COR-L47 (cell line): ENCODE measurements at places on chromosomes 2 and 18.

- no peak for DNase-seq
These were observed 20.5 kb downstream of the RND3 start for GRCh38 chr2:150466741-150467620.

GRCh38 chr2:136381245-136381644, 263.3 kb upstream of the CXCR4 start:
- DNase-seq: no peak

- peak; percentile 23 for DNase-seq
These were observed 89.3 kb downstream of the EHBP1 start for GRCh38 chr2:62794791-62795190.

DNA sequence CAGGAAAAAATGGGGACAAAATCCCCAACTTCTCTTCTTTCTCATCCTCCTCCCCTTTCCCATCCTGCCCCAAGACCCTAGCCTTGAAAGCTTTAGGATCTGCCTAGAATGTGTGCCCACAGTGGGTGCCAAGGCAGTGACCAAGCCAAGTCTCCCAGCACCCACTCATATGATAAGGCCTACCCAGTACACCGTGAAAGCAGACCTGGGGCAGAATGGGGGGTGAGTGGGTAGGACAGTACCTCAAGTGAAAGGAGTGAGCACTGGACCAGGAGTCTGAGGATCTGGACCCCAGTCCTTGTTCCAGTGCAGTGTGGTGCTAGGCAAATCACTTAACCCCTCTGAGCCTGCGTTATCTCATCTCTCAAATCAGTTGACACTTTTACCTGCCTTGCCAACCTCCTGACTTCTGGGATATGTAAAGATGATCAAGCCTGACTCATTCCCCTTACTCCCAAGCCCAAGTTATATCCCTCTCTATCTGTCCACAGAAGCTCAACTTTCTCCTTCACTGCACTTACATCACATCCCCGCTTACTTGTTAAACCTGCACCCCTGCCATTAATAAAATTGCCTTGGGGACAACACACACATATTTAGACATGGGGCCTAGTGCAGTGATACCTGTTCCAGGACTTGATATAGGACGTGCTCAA, 109.7 kb downstream of the ATL2 start:
- no peak for DNase-seq

DNA sequence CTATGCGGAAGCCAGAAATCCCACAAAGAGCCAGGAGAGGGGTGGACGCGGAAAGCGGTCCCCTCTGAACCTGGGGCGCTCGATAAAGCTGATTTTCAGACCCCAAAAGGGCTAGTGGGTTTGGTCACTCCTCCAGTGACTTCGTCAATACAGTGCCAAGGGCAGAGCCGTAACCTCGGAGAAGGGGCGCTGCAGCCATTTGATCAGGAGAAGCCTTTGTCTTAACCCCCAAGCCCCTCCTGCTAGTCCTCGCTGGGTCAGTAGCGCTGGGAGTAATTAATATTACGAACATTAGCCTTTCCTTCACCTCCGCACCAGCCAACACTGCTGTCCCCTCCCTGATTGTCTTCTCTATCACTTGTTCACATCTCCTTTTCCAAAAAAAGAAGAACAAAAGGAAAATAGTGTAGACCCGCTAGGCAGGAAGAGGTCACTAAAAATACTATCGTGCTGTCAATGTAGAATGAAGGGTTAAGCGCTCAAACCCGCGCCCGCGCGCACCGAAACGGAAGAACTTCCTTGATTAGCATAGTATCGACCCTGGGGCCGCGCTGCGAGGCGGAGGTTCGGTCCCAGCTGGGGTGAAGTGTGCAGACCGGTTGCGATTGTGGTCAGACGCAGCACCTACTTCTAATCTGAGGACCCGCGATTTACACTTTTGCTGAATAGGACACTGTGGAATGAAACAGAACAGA, 63.2 kb upstream of the MAPRE2 start:
- DNase-seq: peak; percentile 57

GRCh38 chr2:48316753-48317750, 212.9 kb upstream of the STON1 start:
- DNase-seq: no peak

DNA sequence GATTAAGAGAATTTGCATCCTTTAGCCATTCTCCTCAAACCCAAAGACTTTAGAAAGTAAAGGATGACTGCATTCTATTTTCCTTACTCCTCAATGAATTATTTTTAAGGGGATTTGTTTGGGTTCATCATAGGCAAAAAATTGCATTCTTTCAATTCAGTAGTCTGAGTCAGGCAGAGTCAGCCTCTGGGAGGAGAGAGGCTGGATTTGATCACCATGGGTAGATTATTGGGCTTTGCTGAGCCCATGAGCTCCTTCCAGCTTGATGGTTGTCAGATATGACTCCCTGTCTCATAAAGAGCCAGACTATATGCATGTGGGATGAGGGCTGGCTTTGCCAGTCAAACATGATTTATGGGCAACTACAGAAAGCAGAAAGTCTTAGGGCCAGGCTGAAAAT, 101.2 kb downstream of the KCNS3 start:
- no peak for DNase-seq

GRCh38 chr2:43701111-43701510, 24.9 kb upstream of the C1GALT1C1L start:
- no peak for DNase-seq

DNA sequence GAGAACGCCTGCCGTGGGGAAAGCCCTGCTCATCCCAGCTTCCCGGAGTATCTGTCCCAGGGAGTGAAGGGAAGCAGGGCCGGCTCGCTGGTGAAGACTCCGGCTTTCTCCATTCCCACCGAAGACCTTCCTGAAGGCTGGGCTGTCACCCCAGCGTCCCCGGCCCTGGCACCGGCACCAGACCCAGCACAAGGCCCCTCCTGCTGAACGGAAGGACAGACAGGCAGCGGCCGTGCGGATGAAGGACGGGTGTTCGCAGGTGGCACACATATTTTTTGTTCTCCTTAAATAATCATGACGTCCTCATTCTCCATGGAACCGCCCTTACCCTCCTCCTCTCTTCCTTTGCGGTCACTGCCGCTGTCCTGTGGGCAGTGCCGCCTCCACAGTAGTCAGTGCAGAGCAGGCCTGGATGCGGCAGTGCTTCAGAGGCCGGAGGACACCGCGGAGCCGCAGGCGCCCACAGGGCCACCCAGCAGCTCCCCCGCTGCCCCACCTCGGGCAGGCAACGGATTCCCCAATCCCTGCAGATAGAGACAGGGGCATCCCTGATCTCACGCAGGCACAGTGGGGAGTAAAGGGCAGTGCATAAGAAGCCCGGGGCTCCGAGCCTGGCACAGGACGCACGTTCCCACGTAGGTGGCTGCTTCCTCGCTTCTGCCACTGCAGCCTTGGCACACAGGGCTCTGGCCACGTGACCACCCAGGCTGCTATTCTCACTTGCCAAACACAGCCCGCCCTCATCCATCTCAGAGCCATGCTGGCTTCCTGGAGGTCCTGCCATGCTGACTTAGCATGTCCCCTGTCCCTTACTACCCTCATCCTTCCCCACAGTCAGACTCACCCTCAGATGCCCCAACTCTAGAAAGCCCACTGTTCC, 229.7 kb downstream of the EIPR1 start:
- DNase-seq: no peak

GRCh38 chr2:98084869-98085238, 2.1 kb upstream of the VWA3B start:
- DNase-seq: no peak

DNA sequence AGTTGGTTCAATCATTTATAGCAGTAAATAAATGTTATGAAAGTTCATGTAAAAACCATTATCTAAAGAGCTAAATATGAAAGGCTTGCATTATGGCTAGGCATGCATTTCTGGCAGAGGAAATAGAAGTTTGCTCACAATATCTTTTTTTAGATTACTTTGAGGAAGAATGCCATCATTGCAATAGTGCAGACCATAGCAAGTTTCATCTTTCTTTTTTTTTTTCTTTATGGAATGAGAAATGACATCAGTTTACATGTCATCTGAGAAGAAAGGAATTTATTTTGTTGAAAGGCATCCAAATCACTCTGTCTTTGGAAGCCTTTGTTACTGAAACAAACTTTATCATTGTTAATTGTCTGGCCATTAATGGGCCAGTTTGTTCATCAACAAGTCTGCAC, 74.5 kb upstream of the NCKAP5 start:
- no peak for DNase-seq

- DNase-seq: no peak
These were observed 959.4 kb upstream of the CELF4 start for GRCh38 chr18:38525039-38525438.

DNA sequence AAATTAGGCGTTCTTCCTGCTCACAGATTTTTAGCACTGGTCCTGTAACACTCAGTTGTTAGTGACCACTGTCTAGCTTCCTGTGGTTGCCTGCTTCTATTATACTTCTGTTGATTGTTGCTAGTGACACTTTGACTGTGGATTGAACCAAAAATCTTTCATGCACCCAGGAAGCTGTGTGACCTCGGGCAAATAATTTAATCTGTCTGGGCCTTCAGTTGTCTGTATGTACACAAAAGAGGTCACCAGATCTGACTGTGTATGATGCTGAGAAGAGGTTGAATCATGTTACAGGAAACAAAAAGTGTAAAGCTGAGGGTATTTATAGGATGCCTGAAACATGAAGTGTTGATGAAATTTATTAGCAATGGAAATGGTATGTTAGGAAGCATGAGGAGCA, 12.7 kb downstream of the ICOS start:
- no peak for DNase-seq

- no peak for DNase-seq
These were observed 32.9 kb upstream of the ZEB2 start for GRCh38 chr2:144552821-144553220.

GRCh38 chr2:16708173-16708572, 42.5 kb upstream of the CYRIA start:
- DNase-seq: no peak

GRCh38 chr2:134327367-134327766, 73.5 kb downstream of the MGAT5 start:
- DNase-seq: no peak

- no peak for DNase-seq
These were observed 384.6 kb downstream of the PLCL1 start for GRCh38 chr2:198188982-198189381.

GRCh38 chr2:113979191-113980128, 89.6 kb downstream of the ACTR3 start:
- no peak for DNase-seq

GRCh38 chr2:159002462-159003111, 34.1 kb downstream of the TANC1 start:
- DNase-seq: no peak

GRCh38 chr2:239324456-239324855, 76.4 kb downstream of the HDAC4 start:
- DNase-seq: no peak

DNA sequence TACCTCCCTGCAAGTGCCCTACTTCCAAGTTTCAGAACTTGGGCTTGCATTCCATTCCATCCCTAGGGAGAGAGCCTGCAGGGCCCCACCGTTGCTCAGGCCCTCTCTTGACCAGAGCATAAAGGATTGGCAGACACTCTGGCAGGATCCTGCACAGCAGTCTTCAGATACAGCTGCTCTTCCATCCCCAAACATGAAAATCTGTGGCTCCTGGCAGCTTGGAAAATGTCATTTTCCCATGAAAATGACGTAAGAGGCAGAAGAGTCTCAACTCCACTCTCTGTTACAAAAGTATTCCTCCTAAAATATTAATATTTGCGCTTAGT, 162.6 kb downstream of the GFPT1 start:
- no peak for DNase-seq

- DNase-seq: no peak
These were observed 130.3 kb upstream of the GLI2 start for GRCh38 chr2:120605231-120605935.

GRCh38 chr2:226508683-226509082, 290.9 kb downstream of the IRS1 start:
- DNase-seq: no peak

DNA sequence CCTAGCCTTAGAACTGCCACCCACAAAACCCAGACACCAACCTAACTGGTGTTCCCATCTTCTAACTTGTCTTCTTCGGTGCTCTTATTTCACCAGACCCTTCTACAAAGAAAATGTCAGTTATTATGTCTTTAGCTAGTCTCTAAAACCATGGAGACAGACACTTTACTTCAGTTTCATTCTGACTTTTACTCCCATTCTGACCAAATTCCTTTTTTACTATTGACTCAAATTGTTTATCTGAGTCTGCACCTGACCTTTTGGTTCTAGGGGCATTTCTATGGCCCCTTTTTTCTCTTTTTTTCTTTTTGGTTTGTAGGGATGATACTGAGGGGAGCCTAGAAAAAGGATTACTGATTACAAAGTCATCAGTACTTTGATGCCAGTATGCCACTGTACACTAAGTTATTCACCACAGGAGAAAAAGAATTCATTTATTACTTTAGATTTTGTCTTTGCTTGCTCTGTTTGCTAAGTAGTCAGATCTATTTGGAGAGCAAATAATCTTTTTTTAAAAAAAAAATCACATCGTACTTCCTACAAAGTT, 6.8 kb upstream of the SLC1A4 start:
- no peak for DNase-seq

DNA sequence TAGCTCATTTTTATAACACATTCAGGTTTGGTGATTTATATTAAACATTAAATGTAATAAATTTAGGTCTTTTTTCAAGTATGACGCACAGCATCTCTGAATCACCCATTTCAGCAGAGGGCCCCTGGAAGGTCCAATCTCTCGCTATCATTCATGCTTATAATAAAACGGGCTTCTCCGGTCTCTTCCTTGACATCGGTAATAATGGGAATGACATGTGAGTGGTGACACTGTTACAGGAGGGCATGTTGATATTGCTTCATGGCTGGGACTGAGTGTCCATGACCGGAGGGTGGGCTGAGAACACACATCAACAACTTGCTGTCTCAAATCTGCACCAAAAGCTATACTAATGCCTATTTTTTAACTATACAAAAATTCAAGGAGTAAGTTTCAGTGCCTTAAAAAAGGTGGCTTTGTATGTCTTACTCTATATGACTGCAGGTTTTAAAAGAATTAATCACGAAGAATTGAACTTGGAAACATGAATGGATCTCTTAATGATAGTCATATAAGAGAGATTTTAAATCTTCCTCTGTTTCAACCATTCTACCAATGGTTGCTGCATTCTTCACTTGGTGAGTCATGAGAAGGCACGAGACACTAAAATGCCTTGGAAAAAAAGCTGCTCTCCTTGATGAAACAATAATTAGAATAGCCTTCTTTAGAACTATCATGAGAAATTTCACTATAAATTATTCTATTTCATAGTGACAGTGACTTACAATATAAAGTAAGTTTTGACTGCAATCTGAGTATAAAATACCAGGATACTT, 101.9 kb upstream of the NRP2 start:
- DNase-seq: no peak
